H9 (cell line): ENCODE measurements at places on chromosomes 6 and 20. TPM values are rescaled to one million over a fixed set of nuclear protein-coding genes. Genes with fewer than 3 reads are reported as not detected.

GRCh38 chr6:28208111-28208659 is 16.9 kb upstream of the ZSCAN9 start:
- no peaks in the 10 kb centered on the region for H3K36me3 ChIP-seq
- H3K27me3 ChIP-seq: peaks cover 47% of the 10 kb centered on the region
- H3K4me1 ChIP-seq: peaks cover under 1% of the 10 kb centered on the region; the same call in 1 of the 2 replicates
- peak overlapping the region; percentile 96 for H3K4me3 ChIP-seq

DNA sequence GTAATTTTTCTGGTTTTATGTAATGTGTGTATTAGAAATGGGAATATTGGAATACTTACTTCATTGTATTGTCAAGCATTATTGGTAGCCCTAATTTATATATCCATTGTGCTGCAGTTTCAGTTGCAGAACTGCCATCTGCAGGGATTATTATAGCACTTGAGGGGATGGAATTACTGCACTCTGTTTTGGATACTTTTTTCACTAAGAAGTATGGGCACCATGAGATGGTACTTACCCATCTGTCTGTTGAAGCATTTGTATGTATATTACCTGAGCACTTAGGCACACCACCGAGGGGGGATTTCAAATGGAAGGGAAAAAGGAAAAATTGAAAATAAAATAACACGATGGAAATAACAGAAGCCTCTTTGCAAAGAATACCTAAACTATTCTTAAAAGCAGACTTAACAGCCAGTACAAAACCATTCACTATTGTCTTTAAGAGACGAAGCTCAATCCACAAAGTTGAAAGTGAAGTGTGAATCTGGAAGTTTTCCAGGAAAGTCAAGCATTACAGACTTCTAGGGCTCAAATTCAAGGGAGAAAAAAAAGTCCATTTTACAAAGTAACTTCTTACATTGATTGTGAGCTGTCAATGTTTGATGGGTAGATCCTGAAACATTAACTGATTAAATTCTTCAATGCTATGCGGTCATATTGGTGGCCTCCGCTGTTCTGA is 318.7 kb downstream of the SOX4 start:
- DNase-seq: no peak
- peaks cover 25% of the 10 kb centered on the region for H3K36me3 ChIP-seq
- H3K4me3 ChIP-seq: no peak overlapping the region
- no peaks in the 10 kb centered on the region for H3K27me3 ChIP-seq
- H3K4me1 ChIP-seq: peaks cover 3% of the 10 kb centered on the region; the same call in 1 of the 2 replicates

GRCh38 chr20:31788578-31788977 is 30.6 kb upstream of the MYLK2 start:
- H3K27me3 ChIP-seq: no peaks in the 10 kb centered on the region
- peaks cover 56% of the 10 kb centered on the region for H3K36me3 ChIP-seq
- H3K27ac ChIP-seq: no peak overlapping the region
- DNase-seq: peak; percentile 45
- no peak overlapping the region for H3K4me3 ChIP-seq
- H3K4me1 ChIP-seq: peaks cover 5% of the 10 kb centered on the region; the same call in 1 of the 2 replicates

DNA sequence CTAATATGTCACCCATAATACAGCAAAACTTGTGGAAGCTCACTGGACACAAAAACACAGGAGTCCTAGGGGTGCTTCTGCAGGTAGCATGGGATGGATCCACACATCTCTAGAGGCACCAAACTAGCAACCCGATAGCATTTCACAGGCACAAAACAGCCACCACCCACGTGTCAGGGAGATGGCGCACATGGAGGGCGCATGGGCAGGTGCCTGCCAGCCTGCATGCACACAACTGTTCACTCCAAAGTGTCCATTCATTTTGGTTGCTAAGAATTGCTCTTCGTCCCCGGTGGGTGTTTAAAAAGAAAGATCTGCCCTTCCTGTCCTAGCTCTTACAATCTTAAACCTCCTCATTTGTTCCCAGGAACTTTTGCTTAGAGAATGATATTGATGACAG is 171.3 kb downstream of the SYNDIG1 start:
- no peak overlapping the region for H3K4me3 ChIP-seq
- no peaks in the 10 kb centered on the region for H3K36me3 ChIP-seq
- DNase-seq: peak; percentile 16
- no peak overlapping the region for H3K27ac ChIP-seq
- peaks cover 5% of the 10 kb centered on the region; the same call in 1 of the 2 replicates for H3K4me1 ChIP-seq

DNA sequence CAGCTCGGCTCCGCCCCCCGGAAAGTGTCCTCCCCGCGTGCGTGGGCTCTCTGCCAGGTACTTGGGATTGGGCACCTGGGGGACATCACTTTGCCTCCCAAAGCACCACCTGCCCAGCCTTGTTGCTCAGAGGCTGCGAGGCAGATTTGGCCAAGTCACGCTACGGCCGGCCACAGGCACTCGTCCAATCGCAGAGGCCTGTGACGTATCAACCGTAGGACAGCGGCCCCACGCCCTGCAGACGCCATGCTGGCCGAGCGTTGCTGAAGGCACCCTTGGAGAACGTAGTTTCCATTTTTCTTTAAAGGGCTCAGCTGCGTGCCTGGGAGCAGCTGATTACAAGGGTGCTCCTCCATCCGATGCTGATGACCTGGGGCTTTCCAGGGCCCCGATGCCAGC is 3.1 kb downstream of the NTSR1 start:
- no peak overlapping the region for H3K4me3 ChIP-seq
- no peaks in the 10 kb centered on the region for H3K4me1 ChIP-seq
- H3K27ac ChIP-seq: no peak overlapping the region
- no peaks in the 10 kb centered on the region for H3K36me3 ChIP-seq
- DNase-seq: no peak

DNA sequence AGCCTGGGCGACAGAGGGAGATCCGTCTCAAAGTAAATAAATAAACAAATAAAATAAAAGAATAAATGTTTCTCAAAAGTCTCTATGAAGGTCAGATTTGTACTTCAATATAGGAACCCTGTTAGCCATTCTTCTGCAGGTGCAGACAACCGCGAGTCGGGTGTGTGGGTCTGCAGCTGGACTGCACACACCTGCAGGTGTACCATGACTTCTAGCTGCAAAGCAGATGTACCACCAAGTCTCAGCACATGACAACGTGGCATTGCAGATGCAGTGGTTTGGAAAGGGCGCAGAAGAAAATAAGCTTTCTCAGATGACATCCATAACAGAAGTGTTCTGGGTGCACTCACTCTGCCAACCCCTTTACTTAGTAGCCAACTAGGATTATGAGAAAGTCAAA is 239.7 kb downstream of the ATXN1 start:
- no peaks in the 10 kb centered on the region for H3K27me3 ChIP-seq
- H3K36me3 ChIP-seq: no peaks in the 10 kb centered on the region
- no peaks in the 10 kb centered on the region for H3K4me1 ChIP-seq
- no peak overlapping the region for H3K4me3 ChIP-seq
- H3K27ac ChIP-seq: no peak overlapping the region

DNA sequence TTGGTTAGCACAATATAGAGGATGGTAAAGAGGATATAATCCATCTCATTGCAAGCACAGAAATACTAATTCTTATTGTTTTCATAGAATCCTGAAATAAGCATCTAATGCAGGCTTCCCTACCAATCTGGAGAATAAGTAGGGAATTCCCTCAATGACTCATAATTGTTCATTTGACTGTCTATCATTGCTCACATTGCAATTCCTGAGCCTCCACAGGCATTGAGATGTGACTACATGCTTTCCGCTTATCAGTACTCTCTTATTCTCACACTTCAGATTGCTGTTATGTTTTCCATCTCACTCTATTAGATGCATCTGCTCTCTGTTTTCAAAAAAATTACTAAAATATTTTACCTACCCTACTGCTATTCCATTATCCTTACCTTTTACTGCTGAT is 216.2 kb upstream of the PRSS16 start:
- no peak for DNase-seq
- H3K27ac ChIP-seq: no peak overlapping the region
- H3K36me3 ChIP-seq: no peaks in the 10 kb centered on the region
- no peaks in the 10 kb centered on the region for H3K27me3 ChIP-seq
- H3K4me3 ChIP-seq: no peak overlapping the region

DNA sequence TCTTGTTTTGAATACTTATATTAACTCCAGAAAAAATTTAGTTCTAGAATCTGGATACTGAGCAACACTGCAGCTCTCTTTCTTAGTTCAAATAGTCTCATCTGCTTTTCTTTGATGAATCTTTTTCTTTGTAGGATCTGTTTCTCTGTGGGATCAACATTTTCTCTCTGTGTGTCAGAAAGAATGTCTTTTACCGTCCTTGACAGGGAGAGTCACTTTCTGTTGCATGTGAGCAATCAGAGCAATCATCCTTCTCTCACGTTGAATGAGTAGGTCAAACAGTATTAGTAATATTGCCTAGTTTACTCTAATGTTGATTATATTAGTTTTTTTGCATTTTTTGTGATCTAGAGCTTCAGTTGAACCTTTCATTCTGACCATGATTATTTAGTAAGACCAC is 130.9 kb downstream of the TRMT11 start:
- H3K27ac ChIP-seq: no peak overlapping the region
- DNase-seq: no peak
- H3K4me1 ChIP-seq: no peaks in the 10 kb centered on the region
- no peaks in the 10 kb centered on the region for H3K27me3 ChIP-seq
- no peaks in the 10 kb centered on the region for H3K36me3 ChIP-seq

- peaks cover 13% of the 10 kb centered on the region; the same call in 1 of the 2 replicates for H3K4me1 ChIP-seq
- no peak overlapping the region for H3K27ac ChIP-seq
- no peak for DNase-seq
- peaks cover 2% of the 10 kb centered on the region for H3K36me3 ChIP-seq
- no peaks in the 10 kb centered on the region for H3K27me3 ChIP-seq
Observed at GRCh38 chr20:21184819-21185218, 58.9 kb downstream of the KIZ start.

- no peak overlapping the region for H3K27ac ChIP-seq
- no peaks in the 10 kb centered on the region; the same call in 1 of the 2 replicates for H3K4me1 ChIP-seq
- DNase-seq: no peak
- H3K36me3 ChIP-seq: no peaks in the 10 kb centered on the region
- H3K27me3 ChIP-seq: no peaks in the 10 kb centered on the region
- H3K4me3 ChIP-seq: no peak overlapping the region
Observed at GRCh38 chr6:35178932-35179832, 34.6 kb upstream of the SCUBE3 start.

DNA sequence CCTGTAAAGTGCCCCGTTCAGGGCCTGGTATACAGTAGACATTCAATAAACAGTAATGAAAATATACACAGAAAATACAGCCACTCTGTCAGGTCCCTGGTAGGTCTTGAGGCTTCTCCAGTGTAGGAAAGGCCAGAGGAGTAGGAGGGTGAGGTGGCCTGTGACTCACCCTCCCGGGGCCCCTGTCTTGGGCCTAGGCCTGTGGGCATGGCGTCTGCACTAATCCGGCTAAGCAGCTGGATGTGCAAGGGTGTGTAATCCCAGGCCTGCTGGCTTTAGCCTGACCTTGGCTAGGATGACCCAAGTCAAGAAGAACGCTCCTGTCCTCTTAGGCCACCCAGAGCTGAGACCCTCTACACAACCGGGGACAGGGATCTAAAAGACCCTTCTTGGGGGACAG is 84.9 kb downstream of the KCNB1 start:
- no peak overlapping the region for H3K27ac ChIP-seq
- H3K4me3 ChIP-seq: no peak overlapping the region
- H3K4me1 ChIP-seq: no peaks in the 10 kb centered on the region
- 0 out of 2 replicates have a peak, but pooled peaks cover 4% of the 10 kb centered on the region for H3K36me3 ChIP-seq
- DNase-seq: no peak

CYP39A1 gene
- total RNA-seq: 0.50 and 0.59 TPM in 2 replicates

PPP1R16B gene
- total RNA-seq: 8.2 TPM in 2 replicates

PRL gene
- not detected in 2 replicates for total RNA-seq

TAGAP gene
- total RNA-seq: not detected in 2 replicates

PNPLA1 gene
- total RNA-seq: 0.09 TPM in 1 of 2 replicates, not detected in the other

SLC22A2 gene
- 0.86 and 1.0 TPM in 2 replicates for total RNA-seq

CAGE1 gene
- 0.28 TPM in 1 of 2 replicates, not detected in the other for total RNA-seq

MAK gene
- total RNA-seq: 0.20 TPM in 2 replicates

FILIP1 gene
- total RNA-seq: 8.6 and 10.5 TPM in 2 replicates

NKAIN2 gene
- 0.17 and 0.29 TPM in 2 replicates for total RNA-seq

TNFAIP3 gene
- total RNA-seq: 3.7 and 5.6 TPM in 2 replicates
